Spinal cord (tissue), 10 donors: ENCODE measurements at places on chromosomes 2 and 18. TPM values are rescaled to one million over a fixed set of nuclear protein-coding genes. Genes with fewer than 3 reads are reported as not detected.

The RND3 gene
- 41.3 TPM for polyA plus RNA-seq

The HOXD4 gene
- 19.8 TPM for polyA plus RNA-seq

The MEP1B gene
- 0.14 TPM for polyA plus RNA-seq

The STARD6 gene
- polyA plus RNA-seq, result not detected

The KLHL14 gene
- polyA plus RNA-seq, result 10.0 TPM

The B3GNT7 gene
- 12.4 TPM for polyA plus RNA-seq

The ALLC gene
- polyA plus RNA-seq, result 0.71 TPM

The RAB17 gene
- 2.7 TPM for polyA plus RNA-seq

The DNAJC5G gene
- 1.7 TPM for polyA plus RNA-seq

The GREB1 gene
- 24.3 TPM for polyA plus RNA-seq

The IL1RN gene
- 0.24 TPM for polyA plus RNA-seq

The IFIH1 gene
- polyA plus RNA-seq, result 6.1 TPM

The SLC8A1 gene
- polyA plus RNA-seq, result 21.9 TPM

The HRH4 gene
- 0.29 TPM for polyA plus RNA-seq
